ENCODE measurements at places on chromosomes 6 and 20.

DNA sequence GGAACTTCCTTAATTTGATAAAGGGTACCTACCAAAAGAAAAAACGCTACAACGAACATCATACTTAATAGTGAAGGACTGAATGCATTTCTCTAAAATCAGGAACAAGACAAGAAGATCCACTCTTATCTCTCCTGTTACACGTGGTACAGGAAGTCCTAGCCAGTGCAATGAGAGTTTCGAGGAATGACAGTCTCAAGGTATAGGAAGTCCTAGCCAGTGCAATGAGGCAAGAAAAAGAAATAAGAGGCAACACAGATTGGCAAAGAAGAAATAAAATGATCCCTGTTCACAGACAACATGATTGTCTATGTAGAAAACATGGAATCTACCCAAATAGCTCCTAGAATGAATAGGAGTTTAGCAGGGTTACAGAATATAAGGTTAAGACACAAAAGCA is 167.8 kb upstream of the MLN start:
- H3K36me3 ChIP-seq = peaks cover 1% of the 10 kb centered on the region
- peaks cover 73% of the 10 kb centered on the region for H3K27me3 ChIP-seq
- no peaks in the 10 kb centered on the region for H3K4me1 ChIP-seq
- DNase-seq = no peak

GRCh38 chr6:136763255-136763654 is 29.0 kb downstream of the MAP3K5 start:
- H3K27me3 ChIP-seq = no peaks in the 10 kb centered on the region
- peaks cover 69% of the 10 kb centered on the region for H3K4me1 ChIP-seq
- peak overlapping the region; percentile 33 for H3K27ac ChIP-seq
- DNase-seq = no peak
- peaks cover 2% of the 10 kb centered on the region for H3K36me3 ChIP-seq

DNA sequence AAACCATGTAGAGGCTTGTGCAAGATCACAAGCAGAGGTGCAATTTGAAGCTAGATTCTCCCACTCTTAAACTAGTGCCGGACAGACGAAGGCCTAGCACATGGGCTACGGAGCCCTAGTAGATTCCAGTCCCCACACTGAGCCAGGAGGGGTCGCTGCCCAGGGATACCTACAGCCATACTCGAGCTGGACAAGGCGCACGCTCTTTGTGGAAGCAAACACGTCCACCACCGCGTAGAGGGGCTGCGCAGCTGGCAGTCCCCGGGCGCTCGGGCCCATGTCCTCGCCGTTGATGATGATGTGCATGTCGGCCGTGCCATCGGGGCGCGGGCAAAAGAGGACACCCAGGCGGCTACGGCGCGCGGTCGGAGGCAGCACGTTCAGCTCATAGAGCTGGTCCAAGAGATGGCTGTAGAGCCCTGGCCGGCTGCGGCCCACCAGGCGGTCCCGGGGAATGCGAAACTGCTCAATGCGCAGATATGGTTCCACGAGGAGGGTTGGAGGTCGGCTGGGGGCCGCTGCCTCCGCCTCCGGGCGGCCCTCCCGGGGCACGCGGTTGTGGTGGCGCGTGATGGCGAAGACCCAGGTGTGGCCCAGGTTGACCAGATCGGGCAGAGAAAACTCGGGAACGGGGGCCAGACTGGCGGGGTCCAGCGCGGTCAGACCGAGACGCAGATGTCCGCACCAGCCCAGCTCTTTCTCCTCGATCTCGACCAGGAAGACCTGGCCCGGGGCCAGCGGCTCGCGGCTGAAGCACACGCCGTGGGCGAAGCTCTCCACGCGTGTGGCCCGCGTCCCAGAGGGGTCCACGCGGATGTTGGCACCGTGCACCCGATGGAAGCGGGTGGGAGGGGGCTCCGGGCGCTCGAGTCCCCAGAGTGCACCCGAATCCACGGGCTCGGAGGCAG is 677 bp downstream of the NEURL2 start:
- H3K4me3 ChIP-seq = peak overlapping the region; percentile 84
- peaks cover 4% of the 10 kb centered on the region for H3K36me3 ChIP-seq
- peak; percentile 55 for DNase-seq
- peak overlapping the region; percentile 56 for H3K27ac ChIP-seq
- H3K4me1 ChIP-seq = peaks cover 37% of the 10 kb centered on the region
- H3K27me3 ChIP-seq = no peaks in the 10 kb centered on the region

GRCh38 chr6:100959280-100959679 is 78.2 kb upstream of the ASCC3 start:
- H3K36me3 ChIP-seq = no peaks in the 10 kb centered on the region
- peaks cover 14% of the 10 kb centered on the region for H3K27me3 ChIP-seq
- H3K4me3 ChIP-seq = no peak overlapping the region
- H3K27ac ChIP-seq = no peak overlapping the region
- DNase-seq = no peak

GRCh38 chr20:46809706-46810360 is 84.8 kb upstream of the EYA2 start:
- H3K27me3 ChIP-seq = peaks cover 32% of the 10 kb centered on the region
- no peak overlapping the region for H3K27ac ChIP-seq
- H3K36me3 ChIP-seq = no peaks in the 10 kb centered on the region
- no peaks in the 10 kb centered on the region for H3K4me1 ChIP-seq

Data from activated CD8-positive, alpha-beta memory T cell treated with anti-CD3 and anti-CD28 coated beads, Interleukin-2, amount 10 ng/mL, durations not matched to agents 7 days and 5 days (primary cell).